ENCODE measurements at places on chromosomes 3 and 15.
A peak's percentile ranks its signal among the peaks of the same experiment; 100 is the strongest.

DNA sequence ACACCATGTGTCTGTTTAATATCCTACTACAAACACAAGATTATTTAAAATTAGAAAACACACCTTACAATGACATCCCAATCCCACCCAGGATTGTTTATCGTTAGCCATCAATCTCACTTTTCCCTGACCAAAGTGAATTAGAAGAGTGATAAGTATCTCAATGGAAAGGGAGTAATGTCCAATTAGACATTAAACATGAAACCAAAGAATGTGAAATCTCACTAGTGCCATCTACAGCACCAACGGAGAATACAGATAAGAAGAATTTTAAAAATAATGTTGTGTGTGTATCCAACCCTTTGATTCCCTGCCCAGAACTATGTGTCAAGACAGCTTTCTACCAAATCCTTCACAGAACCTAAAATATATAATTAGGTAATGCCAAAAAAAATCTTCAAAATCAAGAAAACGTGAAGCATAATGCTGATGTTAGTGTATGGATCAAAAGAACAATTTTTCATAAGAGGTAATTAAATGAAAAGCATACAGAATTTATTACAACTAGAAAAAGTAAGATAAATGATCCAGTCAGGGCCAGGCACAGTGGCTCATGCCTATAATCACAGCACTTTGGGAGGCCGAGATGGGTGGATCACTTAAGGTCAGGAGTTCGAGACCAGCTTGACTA lies 64.2 kb downstream of the SCAPER start:
- no peak for DNase-seq

DNA sequence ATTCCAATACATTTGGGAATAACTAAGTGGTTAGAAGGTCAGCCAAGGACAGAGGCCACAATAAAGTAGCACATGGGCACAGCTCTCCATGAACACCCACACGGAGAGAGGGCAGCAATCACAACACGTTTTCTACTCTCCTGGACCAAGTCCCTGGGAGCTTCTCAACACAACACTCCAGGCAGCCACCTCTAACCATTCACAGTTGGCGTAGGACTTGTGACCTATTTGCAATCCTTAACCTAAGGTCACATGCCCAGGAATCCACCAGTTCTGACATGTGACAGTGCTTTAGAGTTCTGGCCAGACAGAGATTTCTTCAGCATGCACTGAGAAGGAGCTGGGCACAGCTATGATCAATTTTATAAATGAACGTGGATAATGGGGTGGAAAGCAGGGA lies 280.8 kb downstream of the SHQ1 start:
- no peak for DNase-seq

- DNase-seq, result no peak
Measured at GRCh38 chr3:30518872-30519271, 87.5 kb upstream of the TGFBR2 start.

DNA sequence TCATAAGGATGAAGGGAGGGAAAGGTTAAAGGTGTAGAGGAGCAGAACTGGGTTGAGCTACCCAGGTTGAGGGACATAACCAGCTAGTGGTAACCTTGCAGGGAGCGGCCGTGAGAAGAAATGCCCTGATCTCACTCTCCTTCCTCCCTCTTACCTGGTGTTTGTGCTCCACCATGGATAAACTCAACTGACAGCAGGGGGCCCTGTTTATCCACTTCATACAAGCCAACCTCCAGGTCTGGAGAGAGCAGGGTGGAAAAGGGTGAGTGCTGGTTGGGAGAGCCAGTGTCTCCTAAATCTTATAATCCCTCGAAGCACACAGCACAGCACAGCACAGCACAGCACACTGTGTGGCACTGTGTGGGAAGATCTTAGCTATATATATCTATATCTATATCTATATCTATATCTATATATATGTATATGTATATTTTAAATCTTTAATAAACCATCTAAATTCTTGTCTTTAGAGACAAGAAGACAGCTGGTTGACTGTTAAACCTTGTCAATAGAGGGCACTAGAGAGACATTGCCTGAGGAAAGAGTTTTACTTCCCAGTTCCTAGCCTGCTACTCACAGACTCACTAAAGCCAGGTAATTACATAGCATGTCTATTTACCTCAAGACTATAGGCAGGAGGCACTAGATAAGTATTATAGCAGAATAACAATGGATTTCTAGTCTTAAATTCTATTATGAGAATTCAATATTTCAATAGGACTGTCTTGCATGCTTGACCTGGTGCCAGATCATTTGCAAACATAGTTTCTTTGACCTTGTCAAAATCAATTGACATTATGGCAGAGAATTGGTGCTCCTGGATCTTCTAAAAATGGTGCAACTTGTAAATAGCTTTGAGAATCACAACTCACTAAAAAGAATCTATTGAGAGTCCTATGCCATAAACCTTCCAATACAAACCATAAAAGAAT lies 21.7 kb upstream of the FMN1 start:
- DNase-seq, result no peak

DNA sequence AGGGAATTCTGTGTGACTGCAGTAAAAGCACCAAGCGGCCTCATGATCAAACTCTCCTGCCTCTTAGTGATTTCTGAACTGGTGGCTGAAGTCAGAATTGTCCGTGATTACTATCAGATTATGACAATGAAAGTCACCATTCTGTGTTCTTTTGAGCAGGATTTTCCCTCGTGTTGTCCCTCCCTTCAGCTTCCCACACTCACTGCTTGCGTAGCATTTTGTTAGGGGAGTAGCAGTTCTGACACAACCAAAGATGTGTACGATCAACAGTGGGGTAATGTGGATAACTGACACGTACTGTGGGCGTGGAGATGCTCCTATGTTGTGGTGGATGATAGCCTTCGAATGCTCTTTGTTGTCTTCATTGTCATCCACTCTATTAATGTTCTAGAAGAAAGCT lies 67.8 kb upstream of the ICE2 start:
- DNase-seq, result no peak

GRCh38 chr15:29860872-29861271 lies 38.6 kb upstream of the TJP1 start:
- DNase-seq, result no peak

- peak; percentile 30 for DNase-seq
Measured at GRCh38 chr15:82568986-82569385, 28.7 kb upstream of the RPS17 start.

- no peak for DNase-seq
Measured at GRCh38 chr15:51600114-51600513, 22.5 kb downstream of the DMXL2 start.

Measured in occipital lobe (tissue), 3 donors.